ENCODE measurements at places on chromosomes 5 and 9.

DNA sequence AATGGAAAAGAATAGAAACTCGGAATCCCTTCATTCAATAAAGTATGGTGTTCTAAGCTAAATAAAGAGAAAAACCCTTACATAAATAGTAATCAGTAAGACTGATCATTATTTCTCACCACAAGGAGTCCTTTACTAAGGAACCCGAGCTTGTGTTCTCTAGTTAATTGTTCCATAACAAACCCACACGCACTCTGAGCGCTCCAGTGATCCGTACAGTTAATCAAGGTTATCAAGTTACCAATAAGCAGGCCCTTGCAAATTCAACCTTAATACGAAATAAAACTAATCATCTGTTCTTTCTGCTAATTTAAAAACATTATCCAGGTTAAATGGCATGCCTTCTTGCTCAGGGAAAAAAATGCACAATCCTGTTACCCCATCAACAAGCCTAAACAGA is 224.4 kb downstream of the FRMD3 start:
- DNase-seq, result no peak

GRCh38 chr5:392431-392988 is 50.5 kb upstream of the EXOC3 start:
- DNase-seq, result no peak

- no peak for DNase-seq
Measured at GRCh38 chr5:172188893-172189692, 1.1 kb upstream of the STK10 start.

DNA sequence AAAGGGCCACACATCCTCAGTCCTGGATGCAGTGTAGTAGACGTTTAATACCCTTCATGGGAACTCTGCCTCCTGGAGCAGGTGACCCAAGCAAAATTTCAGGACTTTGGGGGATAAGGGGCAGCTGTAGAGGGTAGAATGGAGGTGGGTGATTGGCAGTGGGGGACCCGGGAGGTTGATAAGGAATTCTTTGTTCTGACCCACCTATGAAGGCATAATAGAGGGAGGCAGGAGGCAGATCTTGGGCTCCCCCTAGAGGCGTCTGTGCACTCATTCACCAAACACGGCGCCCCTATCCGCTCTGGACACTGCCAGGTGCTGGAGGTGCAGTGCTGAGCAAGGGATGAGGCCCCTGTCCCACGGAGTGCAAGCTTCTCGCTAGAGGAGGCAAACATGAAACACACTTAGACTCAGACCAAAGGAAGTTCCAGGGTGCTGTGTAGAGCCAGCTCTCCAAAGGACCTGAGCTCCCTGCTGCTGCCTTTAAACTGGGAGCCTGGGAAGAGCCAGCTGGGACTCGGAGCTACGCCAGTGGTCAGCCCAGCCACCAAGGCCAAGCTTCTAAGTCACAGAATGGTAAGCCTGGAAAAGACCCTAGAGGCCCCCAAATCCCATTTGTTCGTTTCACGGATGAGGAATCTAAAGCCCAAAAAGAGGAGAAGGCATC is 7.7 kb downstream of the IL17B start:
- DNase-seq, result no peak

GRCh38 chr9:99213197-99213596 is 8.5 kb downstream of the ALG2 start:
- no peak for DNase-seq

- DNase-seq, result no peak
Measured at GRCh38 chr5:154476354-154477205, 1.4 kb downstream of the HAND1 start.

DNA sequence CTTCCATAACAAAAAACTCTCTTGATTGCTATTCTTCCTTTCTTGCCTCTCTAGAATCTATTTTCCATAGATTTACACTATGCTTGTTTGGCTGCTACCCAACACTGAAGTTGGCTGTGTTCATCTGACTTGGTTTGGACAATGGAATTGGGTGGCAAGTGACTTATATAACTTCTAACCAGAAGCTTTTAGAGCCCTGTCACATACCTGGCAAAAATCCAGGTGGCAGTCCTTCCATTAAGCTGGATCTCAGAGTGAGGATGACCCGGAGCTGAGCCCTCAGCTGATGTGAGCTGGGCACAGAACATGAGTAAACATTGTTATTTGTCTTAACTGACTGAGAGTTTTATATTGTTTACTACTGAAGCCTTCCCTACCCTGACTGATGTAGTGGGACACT is 225.7 kb downstream of the TLR4 start:
- DNase-seq, result peak; percentile 43
